Heart left ventricle (tissue), 16 donors: ENCODE measurements at places on chromosomes 16 and 17. TPM values are rescaled to one million over a fixed set of nuclear protein-coding genes. Genes with fewer than 3 reads are reported as not detected.
A peak's percentile ranks its signal among the peaks of the same experiment; 100 is the strongest.

DNA sequence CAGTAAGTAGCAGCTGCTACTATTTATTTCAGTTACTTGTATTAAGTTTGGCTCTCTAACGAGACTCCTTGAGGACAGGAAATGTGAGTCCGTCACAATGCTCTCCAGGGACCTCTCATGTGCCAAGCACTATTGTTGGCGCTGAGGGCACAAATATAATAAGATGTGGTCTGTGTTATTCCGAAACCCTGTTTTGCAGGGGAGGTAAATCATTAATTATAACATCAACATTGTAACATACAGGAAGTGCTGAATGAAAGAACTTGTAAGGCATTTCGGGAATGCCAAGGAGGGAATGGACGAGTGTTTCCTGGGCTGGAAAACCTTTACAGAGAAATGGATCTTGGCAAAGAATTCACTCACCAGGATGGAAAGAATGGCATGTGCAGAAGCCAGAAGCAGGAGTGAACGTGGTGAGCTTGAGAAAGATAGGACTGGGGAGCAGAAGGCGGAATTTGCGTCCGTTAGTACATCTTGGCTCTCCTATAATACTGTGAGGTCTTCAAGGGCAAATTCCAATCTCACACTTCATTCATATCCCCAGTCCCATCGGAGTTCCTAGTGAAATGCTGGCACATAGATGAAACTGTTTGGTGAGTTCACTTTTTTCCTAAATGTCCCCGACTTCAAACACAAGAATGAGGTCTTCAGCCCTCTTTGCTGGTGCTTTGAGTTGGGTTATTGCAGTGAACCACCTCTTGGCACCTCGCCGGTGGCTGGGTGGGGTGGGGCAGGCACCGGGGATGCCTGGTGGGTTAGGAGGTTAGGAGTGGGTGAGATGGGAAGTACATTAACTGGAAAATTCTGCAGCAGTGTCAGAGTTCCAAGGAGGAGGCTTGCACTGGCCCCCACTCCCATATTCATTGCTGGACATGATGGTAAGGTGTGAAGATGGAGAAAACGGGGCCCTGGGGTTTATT, 11.5 kb downstream of the TAC4 start:
- no peak for DNase-seq

DNA sequence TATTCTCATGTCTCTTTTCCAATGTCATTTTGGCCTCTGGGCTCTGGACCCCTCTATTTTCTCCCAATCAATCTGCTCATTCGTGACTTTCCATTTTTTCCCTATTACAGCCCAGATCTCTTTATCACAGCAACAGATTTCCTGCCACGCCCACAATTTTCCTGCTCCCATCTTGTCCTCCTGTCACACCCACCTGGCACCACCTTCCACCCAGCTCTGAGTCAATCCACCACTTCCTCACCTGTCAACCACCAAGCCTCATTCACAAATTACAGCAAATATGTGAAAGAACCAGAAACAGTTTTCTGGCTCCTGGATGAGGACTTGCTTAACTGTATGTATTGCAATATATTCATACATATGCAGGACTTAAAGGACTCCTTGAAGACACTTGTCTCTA, 311.3 kb downstream of the GRIN2A start:
- no peak for DNase-seq

DNA sequence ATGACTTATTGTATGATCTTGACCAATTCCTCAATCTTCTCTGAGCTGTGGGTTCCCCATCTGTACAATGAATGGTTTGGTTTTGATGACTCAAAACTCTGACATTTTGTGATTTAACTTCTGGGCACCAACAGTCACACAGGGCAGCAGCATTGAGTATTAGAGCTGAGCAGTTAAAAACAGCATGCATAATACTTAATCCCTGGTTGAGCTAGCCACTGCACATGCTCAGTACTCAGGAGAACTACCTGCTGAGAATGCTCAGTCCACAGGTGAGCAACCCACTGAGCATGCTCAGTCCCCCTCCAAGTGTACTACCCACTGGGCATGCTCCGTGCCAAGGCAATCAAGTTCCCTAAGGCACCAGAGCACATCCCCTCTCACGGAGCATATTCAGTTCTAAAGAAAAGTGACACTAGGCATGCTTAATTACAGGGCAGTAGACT, 68.7 kb downstream of the AIPL1 start:
- DNase-seq, result no peak

GRCh38 chr16:86594721-86595120, 16.4 kb downstream of the FOXL1 start:
- no peak for DNase-seq

DNA sequence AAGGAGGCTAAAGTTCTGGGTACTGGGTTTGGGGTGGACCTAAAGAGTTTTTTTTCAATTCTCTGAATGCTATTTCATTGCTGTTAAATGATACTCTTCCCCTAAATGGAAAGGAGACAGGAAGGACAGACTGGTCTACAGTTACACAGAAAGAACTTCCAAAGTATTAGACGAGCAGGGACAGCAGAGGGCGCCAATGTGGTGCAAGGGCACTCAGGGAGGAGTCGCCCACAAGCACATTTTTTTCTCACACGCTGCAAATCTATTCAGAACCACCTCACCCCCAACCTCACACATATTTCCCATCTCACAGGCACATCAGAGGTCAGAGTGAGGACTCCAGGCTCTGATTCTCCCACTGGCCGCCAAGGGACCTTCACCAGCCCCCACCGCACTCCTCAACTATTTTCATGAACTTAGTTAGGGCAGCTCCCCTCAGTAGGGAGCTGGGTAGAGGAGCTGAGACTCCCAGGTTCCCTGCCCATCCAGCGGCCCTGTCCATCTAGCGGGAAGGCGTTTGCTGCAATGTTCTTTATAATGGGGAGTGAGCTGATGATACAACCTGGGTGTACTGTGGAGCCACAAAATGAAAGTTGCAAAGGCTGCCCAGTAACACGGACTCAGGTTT, 6.8 kb upstream of the CA4 start:
- DNase-seq, result peak; percentile 86

- no peak for DNase-seq
Observed at GRCh38 chr16:8686879-8687278, 12.5 kb downstream of the ABAT start.

DNA sequence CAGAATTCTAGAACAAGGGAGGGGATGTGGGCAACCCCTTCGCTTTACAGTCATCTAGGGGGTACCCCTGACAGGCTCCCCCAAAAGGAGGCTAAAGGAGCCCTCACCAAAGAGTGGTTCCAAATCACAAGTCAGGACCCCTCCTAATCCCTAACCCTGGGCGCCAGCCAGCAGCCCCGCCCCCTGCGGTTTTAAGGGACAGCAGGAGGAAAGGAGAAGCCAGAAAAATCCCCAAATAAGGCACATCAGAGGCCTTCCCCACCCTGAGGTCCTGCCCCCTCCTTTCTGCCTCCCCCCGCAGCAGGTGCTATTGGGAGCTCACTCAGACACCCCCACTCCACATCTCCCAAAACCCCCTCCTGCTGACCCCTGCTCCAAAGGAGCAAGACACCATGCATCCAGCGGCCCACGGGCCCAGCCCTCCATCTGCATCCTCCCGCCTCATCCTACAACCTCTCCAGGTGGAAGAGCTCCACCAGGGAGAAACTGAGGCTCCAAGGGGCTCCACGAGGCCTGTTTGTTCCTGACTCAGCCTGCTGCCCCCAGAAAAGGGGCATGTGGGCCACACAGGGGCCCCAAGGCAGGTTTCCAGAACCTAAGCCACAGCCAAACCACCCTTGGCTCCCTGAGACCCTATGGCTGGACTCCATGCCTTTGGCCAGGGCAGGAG, 93.5 kb downstream of the GOSR1 start:
- no peak for DNase-seq

GRCh38 chr17:7215652-7216180, 3.9 kb downstream of the DLG4 start:
- DNase-seq, result peak; percentile 39

DNA sequence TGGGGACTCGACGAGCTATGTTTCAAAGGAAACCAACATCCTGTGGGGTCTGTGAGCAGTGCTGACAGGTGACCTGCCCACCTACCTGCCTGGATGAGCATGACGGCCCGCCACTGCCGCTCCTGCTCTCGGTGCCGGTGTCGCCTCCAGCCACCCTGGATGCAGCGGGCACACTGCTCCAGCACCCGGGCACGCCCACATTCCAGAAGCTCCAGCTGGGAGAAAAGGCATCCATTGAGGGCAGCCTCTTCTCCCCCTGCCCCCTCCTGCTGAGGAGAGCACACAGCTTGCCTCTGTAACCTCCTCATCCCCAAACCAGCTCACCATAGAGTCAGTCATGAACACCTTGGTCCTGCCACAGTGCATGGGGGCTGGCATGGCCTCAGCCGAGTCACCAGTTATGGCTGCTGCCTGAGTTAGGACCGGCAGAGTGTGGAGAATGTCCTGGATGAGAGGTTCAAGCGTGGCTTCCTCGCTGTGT, 14.3 kb downstream of the ZNHIT3 start:
- DNase-seq, result no peak

- DNase-seq, result no peak
Observed at GRCh38 chr16:4249530-4250308, 7.8 kb upstream of the SRL start.

DNA sequence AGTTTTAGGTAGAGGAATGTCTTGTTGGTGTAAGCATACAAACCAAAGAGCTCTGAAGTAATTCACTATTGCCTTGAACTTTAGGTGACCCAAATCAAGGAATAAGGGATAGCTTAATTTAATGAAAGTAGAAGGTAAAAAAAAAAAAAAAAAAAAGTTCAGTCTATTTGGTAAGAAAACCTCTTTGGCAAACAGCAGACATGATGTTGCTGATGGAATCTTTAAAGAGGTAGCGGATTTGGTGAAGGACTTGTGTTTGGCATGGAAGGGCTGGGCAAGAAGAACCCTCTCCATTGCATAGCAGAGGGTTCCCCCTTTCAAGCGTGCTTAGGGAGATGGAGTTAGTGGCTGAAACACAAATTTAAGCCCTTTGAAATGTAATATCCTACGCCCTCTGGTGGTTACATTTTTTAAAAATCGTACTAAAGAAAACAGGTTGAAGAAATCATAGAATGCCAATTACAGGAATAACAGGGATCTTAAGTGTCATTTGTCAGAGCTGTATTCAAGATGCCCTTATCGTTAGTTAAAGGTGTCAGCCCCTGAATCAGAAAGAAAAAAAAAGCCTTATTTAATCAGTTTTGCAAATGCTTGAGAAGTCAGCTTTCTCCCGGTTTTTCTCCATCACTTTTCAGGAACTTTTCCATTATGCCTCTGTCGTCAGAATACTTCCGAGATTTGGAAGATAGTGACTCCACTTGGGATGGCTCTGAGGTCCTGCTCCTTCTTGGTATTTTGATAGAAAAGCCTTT, 383.1 kb downstream of the KCNJ2 start:
- no peak for DNase-seq

DNA sequence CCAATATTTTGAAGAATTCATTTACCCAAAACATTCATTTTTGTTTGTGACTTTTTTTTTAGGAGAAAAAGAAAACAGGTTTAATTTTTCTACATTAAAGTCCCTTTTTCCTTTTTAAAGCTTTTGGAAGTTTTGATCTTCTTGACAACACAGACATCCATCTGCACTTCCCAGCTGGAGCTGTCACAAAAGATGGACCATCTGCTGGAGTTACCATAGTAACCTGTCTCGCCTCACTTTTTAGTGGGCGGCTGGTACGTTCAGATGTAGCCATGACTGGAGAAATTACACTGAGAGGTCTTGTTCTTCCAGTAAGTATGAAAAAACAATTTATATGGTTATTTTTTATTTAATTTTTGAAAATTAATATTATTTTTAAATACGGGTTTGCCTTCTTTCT, 37.2 kb downstream of the SIAH1 start:
- no peak for DNase-seq

GRCh38 chr17:8138374-8138671, 13.9 kb downstream of the PER1 start:
- no peak for DNase-seq

DNA sequence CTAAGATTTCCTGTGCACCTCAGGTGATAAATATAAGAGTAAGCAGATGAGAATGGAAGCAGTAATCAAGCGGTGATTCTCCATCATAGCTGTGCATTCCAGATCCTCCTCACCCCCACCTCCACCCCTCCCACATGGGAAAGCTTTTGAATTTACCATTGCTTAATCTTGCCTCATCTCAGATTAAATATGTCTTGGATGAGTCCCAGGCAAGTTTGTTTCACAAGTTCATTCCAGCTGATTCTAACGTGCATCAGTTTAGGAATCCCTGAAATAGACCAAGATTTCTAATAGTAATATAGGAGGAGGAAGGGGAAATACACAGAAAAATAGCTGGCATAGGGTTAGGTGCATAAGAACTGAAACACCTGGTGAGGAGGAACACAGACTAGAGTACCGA, 396.2 kb upstream of the KIF2B start:
- no peak for DNase-seq

- DNase-seq, result no peak
Observed at GRCh38 chr16:13510425-13511151, 409.4 kb upstream of the ERCC4 start.

DNA sequence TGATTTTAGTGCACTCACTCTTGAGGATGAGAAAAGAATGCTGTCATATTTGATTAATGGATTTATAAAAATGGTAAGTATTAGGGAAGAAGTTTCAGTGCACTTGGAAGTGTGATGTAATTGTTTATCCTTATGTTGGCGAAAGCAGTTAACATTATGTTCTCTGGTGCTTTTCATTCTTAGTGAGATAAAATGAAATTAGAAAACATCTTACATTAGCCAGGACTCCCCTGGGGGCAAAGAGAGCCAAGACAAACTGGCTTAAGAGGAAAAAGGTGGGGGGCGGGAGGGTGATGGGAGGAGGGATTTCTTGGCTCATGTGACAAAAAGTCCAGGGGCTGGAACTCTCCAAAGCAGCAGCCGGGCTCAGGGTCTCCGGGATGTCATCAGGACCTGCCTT, 73.2 kb downstream of the KNOP1 start:
- peak; percentile 77 for DNase-seq

DNA sequence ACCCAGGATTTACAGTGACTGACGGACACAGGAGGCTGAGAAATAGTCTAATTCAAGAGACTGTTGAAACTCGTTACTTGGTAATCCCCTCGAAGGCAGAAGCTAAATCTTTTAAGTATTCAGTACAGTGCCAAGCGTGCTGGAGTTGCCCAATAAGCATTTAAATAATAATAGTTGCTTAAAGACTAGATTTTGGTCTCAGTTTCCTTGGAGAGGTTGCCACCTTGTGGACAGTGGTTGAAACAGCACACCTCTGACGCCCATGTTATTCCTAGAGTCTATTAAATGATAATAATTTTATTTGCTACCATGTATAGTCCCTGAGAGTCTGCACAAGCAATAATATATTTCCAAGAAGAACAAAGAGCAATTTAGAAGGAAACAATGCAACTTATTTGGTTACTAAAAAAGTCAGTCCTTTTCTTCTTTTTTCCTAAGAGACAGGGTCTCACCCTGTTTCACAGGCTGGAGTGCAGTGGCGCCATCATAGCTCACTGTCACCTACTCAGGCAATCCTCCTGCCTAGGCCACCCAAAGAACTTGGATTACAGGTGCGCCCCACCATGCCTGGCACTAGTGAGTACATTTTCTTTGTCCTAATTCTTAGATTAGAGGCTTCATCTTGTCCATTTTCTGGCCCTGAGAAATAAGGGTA, 138.0 kb upstream of the NUDT7 start:
- DNase-seq, result no peak

Gene OR4D2
- total RNA-seq, result not detected

Gene ENPP7
- not detected for total RNA-seq

Gene FN3K
- total RNA-seq, result 15.5 TPM

Gene DNASE1L2
- 0.31 TPM for total RNA-seq
